ENCODE measurements at places on chromosomes 5 and 9.

DNA sequence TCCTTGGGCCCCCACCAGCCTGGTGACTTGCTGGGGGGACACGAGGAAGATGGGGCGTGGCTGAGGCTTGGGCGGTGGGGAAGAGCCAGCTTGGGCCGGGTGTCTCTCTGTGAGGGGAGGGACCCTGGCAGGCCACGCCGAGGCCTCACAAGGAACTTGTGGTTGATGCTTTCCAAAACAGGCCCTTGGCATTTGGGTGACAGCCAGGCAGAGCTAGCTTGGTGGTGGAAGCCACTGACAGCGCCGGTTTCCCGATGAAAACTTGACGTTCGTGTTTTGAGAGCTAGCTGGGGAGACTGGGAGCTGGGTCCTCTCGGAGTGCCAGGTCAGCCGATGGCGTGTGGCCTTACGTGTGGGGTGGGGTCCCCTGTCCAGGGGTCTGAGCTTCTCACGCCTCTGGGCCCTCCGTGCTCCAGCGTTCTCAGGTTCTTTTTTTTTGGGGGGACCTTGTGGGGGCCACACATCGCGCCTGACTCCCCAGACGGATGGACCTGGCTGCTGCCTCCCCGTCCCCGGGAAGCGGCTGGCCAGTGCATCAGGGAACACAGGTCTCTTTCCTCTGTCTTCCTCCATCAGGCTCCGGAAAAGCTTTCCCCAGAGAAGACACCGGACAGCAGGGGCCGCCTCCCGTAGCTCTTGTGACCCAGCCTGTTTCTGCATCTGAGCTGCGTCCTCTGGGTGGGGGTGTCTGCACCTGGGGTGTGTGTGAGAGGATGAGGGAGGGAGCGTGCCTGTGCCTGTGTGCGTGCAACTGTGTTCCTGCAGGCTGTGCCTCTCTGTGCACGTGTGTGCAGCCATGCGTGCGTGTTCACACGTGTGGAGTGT, 129.3 kb upstream of the LPCAT1 start:
- no peak for DNase-seq

- no peak for DNase-seq
These were observed 82.7 kb upstream of the TAF11L2 start for GRCh38 chr5:17415321-17415758.

DNA sequence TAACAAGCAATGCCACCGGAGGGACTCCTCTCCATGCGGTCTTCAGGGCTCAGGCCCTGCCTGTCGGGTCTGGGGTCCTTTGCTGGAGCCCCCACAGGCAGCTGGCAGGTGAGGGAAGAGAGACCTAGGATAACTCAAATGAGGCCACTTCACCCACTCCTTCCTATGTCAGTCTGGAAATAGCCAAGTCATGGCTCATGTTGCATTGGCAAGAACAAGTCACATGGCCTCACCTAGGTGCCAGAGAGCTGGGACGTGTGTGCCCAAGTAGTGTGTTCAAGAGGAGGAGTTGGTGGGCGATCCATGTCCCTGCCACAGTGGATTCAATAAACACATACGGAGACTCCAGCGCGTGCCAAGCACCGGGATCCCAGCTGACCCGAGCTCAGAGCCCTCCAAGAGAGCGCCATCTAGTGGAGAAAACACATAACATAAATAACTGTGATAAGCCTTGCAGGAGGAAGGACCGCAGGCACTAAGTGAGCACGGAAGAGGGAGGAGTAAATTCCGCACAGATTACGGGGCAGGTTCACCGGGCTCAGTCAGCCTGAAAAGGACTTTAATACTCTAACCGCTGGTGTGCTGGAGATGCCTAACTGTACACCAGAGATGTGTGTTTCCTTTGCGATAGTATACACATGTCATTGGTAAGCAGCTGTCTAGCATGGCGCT, 580.8 kb downstream of the CCDC171 start:
- peak; percentile 6 for DNase-seq

- no peak for DNase-seq
These were observed 364.6 kb upstream of the PTGER4 start for GRCh38 chr5:40315126-40315525.

- DNase-seq = no peak
These were observed 1.6 kb downstream of the CRAT start for GRCh38 chr9:129108805-129109536.

- no peak for DNase-seq
These were observed 389.0 kb downstream of the TAF11L14 start for GRCh38 chr5:18023275-18023674.

DNA sequence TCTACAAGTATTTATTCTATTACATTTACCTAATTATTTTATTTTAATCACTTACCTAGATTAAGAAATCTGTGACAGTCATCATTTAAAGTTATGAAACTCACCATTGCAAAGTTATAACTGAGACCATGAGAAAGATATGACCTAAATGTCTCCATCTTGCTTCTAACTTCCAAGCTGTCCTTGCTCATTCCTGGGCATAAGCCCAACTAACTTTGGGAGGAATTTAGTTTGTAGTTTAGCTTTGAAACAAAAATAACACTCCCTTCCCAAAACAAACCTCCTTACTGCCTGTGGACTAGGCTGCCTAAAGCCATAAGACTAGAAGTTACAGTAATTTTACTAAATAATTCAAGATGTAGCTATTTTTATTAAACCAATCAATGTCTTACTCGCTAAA, 195.6 kb upstream of the RAI14 start:
- no peak for DNase-seq

GRCh38 chr9:81789721-81790120, 100.4 kb upstream of the TLE1 start:
- DNase-seq = no peak

- DNase-seq = no peak
These were observed 161.8 kb downstream of the ICE1 start for GRCh38 chr5:5584236-5584745.

GRCh38 chr9:127634698-127635097, 22.6 kb downstream of the STXBP1 start:
- no peak for DNase-seq

DNA sequence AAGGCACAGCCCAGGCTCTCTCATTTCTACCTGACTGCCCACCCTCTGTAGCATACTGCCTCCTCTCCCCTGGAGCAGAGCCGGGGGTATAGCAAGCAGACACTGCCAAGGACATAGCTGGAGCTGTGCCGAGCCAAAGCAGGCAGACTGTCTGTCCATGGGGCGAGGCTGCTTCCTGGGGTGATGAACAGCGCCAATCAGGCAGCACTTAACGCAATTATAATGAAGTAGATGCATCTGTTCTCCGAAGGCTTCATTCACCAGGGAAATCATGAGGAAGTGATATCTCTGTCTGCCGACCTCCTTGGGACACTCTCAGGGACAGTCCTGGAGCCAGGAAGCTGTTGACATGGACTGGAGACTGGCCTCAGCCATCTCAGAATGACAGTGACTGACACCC, 230.7 kb downstream of the ASTN2 start:
- no peak for DNase-seq
